ENCODE measurements at places on chromosomes 4 and X. TPM values are rescaled to one million over a fixed set of nuclear protein-coding genes. Genes with fewer than 3 reads are reported as not detected.

- no peak for DNase-seq
Observed at GRCh38 chr4:8893624-8894423, 22.2 kb upstream of the HMX1 start.

- DNase-seq, result peak; percentile 15
Observed at GRCh38 chr4:102825261-102826091, 1.9 kb downstream of the UBE2D3 start.

DNA sequence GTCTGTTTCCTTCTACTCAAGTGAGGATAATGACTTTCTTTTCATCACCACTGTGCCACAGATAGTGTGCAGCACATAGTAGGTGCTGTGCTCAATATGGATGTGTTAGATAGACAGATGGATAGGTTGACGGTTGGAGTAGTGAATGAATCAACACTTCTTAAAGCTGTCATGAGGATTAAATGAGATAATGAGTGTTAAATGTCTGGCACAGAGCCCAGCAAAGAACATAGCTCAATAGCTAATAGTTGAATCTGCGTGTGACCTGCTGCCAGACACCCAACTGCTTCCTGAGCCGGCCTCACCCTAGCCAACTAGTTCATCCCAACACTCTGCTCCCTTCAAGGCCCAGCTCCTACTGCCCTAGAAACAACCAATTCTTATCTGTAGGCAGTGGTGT lies 67.7 kb upstream of the PJA1 start:
- DNase-seq, result no peak

DNA sequence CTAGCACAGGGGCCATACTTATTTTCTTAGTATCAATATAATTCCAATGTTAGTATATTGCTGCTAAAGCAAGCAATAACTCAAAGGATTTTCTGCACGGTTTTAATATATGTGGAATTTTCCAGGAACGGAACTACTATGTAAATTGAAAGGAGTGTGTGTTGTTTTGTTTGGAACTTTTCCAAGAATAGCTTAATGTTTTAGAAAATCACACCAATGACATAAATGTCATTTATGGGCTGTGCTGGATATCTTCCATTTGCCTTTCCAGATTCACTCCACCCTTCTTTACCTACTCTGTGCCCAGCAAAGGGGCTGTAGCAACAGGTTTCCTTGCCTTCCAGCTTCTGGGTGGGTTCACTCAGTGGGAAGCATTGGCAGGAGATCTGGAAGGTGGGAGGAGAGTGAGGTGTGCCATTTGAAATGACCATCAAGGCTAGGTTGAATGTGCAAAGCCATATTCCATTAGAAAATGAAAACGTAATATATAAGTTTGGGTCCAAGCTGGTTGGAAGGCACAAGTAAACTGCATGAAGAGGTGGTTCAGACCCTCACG lies 25.2 kb upstream of the ZFX start:
- DNase-seq, result no peak

Gene GABRA4
- 1.9 TPM for polyA plus RNA-seq

Gene RAB40AL
- 0.21 TPM for polyA plus RNA-seq

Gene FRG2
- not detected for polyA plus RNA-seq
